Activated CD4-positive, CD25-positive, alpha-beta regulatory T cell treated with anti-CD3 and anti-CD28 coated beads, Interleukin-2, amount 50 U/mL, for 16 hours (primary cell): ENCODE measurements at places on chromosomes 16 and 17.

DNA sequence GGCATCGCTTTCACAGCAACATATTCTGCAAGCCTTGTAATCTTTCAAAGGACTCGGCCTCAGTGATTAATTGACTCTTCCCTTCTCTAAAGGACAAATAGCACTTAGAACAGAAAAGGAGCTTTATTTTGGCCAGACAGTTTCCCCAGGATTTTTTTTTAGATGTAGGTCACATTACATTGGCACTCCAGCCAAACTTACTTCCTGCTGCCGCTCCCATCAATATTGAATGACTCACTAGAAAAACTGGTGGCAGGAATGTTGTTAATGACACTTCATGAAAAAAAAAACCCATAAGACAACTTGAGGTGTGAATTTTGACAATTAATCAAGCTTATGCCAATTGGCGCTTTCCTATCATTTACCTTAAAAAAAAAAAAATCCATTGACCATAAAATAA, 432.6 kb downstream of the TOX3 start:
- no peak for DNase-seq

- no peak for DNase-seq
These were observed 4.8 kb downstream of the KRT23 start for GRCh38 chr17:40932608-40933007.

GRCh38 chr17:78895322-78895721, 7.7 kb downstream of the CEP295NL start:
- no peak for DNase-seq

- DNase-seq: no peak
These were observed 21.3 kb upstream of the CRYBA1 start for GRCh38 chr17:29225396-29225795.

- no peak for DNase-seq
These were observed 1.1 kb downstream of the LASP1NB start for GRCh38 chr17:38926293-38927070.

- no peak for DNase-seq
These were observed 25.0 kb upstream of the C16orf78 start for GRCh38 chr16:49348408-49349176.

DNA sequence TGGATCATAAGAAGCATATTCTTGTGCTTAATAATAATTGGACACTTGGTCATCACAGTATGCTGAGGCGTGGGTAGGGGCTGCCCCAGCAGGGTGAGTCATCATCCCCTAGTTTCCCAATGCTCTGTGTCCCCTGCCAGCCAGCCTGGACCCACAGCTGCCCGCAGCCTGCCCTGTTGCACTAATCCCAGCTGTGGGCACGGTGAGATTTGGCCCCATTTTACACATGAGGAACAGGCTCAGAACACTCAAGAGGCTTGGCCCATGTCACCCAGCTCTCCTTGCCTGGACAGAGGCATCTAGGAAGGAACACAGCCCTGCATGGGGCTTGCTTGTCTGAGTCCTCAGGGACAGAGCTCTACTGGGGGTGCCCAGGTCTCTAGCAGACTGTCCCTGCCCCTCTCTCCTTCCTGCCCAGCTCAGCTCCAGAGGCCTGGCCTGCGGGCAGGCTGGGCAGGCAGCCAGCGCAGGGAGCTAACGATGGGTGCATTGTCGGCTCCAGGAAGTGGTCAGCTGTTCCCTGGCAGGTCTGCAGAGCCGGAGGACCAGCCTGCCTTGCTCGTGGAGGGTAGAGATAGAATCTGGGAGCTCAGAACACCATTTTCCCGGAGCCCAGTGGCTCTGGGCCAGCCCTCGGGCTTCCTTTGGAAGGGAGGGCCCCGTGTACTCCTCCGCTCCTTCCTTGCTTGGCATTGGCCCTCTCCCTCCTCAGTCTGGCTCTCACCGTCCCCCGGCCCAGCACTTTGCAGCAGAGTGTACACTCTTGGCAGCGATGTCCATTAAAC, 189.4 kb downstream of the RAB11FIP4 start:
- no peak for DNase-seq

GRCh38 chr16:4136229-4136813, 20.1 kb upstream of the ADCY9 start:
- no peak for DNase-seq

- DNase-seq: no peak
These were observed 241.5 kb upstream of the CNTNAP4 start for GRCh38 chr16:76035689-76036088.

- DNase-seq: no peak
These were observed 294.4 kb downstream of the SOX9 start for GRCh38 chr17:72414967-72415853.

GRCh38 chr17:37494971-37495370, 5.3 kb downstream of the DUSP14 start:
- no peak for DNase-seq

DNA sequence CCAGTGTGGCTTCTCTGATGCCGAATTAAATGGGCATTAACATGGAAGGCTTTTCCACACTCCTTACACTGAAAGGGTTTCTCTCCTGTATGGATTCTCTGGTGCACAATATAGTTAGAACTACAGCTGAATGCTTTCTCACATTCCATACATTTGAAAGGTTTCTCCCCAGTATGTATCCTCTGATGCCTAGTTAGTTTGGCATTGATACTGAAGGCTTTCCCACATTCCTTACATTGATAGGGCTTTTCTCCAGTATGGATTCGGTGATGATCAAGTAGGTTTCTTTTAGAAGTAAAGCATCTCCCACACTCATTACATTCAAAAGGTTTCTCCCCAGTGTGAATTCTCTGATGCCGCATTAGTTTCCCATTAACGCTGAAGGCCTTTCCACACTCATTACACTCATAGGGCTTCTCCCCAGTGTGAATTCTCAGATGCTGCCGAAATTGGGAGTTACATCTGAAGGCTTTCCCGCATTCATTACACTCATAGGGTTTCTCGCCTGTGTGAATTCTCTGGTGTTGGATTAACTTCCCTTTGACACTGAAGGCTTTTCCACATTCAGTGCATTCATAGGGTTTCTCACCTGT, 6.5 kb upstream of the TLE7 start:
- DNase-seq: no peak

DNA sequence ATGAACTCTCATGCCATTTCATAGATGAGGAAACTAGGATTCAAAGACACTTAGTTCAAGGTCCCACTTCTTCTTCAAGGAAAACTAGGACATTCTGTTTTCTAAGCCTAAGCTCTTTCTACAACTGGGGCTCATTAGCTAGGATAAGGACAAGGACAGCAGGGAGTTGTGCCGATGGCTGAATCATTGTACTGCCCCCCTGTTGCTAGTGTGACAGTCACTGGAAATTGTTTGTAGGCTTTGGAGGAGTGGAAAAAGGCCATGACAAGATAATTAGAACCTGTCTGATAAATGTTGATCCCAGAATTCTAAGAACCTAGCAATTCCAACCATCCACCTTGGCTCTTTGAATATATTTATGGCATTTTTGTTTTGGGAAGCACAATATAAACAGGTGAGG, 445.7 kb downstream of the CDH8 start:
- no peak for DNase-seq

DNA sequence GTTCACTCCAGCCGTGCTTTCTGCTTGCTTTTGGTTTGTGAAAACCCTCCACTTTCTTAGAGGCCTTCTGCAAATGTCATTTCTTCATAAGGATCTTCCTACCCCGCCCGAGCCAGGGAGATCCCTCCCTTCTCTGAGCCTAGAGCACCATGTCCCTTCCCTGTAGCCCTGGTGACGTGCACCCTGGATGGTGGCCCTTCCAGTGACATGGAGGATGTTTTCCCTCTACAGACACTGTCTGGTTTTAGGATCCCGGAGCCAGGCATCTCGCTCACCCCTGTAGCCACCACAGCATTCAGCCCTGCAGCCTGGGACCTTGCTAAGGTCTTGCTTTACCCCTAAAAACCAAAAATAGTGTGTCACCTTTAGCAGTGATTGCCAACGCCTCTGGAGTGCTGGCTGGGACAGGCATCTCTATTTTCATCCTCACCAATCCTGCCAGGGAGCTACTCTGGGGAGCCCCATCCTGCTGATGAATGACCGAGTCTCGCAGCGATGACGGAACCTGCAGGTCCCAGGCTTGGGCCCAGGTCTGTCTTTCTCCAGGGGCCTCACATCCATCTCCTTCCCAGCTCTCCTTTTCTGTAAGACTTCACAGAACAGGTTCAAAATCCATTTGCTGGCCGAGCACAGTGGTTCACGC, 394.1 kb upstream of the TNRC6C start:
- DNase-seq: no peak

- DNase-seq: no peak
These were observed 15.3 kb downstream of the XPO6 start for GRCh38 chr16:28196387-28196987.

DNA sequence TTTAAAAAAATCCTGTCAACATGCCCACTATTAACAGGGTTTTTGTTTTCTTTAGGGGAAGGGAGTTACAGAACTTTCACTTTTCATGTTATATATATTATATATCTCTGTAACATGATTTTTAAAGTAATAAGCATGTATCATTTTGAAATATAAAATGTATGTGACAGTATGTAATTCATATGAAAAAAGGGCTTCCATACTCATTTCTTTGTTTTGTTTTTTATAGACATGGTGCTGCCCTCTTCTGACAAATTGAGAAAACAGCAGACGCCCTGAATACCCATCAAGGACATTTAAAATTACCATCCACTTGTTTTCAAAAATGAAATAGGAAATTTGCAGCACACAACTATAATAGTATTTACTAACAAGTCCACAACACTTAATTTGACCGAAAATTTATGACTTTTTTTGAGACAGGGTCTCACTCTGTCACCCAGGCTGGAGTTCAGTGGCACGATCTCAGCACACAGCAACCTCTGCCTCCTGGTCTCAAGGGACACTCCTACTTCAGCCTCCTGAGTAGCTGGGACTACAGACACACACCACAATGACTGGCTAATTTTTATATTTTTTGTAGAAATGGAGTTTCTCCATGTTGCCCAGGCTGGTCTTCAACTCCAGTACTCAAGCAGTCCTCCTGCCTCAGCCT, 30.4 kb downstream of the CFDP1 start:
- DNase-seq: no peak

DNA sequence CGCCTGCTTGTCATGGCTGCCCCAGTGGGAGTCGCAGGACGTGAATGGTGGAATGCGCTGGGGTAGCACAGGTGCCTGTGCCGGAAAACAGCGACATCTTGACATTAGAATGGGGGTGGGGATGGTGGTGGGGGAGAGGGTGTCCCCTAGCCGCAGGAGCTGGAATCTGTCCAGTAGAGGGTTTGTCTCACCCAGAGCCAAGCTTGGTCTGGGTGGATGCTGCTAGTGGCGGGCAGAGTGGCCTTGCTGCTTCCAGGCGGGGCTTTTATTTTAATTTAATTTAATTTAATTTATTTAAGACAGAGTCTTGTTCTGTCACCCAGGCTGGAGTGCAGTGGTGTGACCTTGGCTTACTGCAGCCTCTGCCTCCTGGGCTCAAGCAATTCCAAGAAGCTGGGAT, 7.7 kb downstream of the BAIAP2 start:
- DNase-seq: no peak

DNA sequence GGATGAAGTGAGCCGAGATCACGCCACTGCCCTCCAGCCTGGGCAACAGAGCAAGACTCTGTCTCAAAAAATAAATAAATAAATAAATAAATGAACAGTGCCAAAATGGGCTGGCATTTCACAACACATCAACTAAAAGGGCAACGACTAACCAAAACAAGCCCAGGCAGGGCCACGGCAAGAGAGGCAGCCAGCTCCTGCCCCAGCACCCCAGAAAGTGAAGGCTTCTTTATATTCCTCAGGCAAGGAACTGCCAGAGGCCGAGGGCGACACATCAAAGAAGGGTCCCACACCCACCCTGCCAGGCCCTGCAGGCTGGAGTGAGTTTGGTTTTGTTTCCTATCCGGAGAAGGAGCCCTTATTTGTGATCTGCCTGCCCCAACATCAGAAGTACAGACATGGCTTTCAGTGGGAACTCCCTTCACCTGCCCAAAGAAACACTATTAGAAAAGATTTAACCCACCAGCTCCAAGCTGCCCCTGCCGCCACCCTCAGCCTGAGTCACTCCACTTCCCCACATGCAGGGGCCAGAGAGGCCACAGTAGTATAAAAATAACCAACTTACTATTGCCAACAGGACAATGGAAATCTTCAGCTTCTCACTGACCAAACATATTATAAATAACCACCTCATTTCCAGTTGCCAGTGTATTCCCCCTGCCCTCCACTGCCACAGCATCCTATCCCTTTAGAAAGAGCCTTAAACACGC, 8.0 kb downstream of the FBXO31 start:
- no peak for DNase-seq

- no peak for DNase-seq
These were observed 195.0 kb upstream of the CPHXL start for GRCh38 chr16:75921281-75921680.

- DNase-seq: no peak
These were observed 85.7 kb downstream of the NOG start for GRCh38 chr17:56679115-56679776.

- no peak for DNase-seq
These were observed 32.3 kb upstream of the GNA13 start for GRCh38 chr17:65088621-65089360.

- no peak for DNase-seq
These were observed 59.7 kb downstream of the IL21R start for GRCh38 chr16:27461483-27462171.

- no peak for DNase-seq
These were observed 18.3 kb downstream of the BCAS3 start for GRCh38 chr17:60695960-60696359.

GRCh38 chr16:88649924-88650748, 717 bp downstream of the CYBA start:
- DNase-seq: no peak

DNA sequence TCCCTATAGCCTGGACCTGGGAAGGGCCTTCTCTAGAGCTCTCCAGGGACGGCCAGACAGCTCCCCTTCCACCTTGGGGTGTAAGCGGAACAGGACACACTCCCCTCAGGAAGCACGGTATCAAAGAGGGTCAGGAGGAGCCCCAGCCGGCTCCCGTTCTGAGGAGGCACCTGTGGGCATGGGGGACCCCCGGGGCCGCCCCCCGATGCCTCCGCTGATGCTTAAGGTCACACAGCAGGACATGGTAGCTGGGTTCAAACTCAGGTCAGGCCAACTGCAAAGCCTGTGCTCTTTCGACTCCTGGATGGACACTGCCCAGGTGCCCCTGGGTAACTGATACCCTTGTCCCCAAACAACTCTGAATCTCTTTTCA, 49.8 kb downstream of the CMIP start:
- DNase-seq: no peak

DNA sequence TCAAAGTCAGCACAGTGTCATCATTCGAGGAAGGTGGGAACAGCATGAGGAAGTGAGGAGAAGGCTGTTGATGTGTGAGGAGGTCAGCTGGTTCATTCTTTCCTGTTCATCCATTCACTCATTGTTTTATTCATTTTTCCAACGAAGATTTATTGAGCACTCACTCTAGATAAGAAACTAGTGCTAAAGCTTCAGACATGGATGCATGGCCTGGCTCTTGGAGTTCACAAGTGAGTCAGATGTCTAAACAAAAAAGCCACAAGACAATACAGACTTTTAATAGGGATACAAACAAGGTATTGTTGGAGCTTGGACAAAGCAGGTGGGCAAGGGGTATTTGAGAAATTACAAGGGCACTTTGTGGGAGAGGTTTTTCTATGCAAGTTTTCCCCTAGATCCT, 31.3 kb upstream of the MPHOSPH6 start:
- no peak for DNase-seq

GRCh38 chr16:49828533-49829267, 27.2 kb downstream of the ZNF423 start:
- no peak for DNase-seq
